ENCODE measurements at places on chromosomes 11 and 22.

DNA sequence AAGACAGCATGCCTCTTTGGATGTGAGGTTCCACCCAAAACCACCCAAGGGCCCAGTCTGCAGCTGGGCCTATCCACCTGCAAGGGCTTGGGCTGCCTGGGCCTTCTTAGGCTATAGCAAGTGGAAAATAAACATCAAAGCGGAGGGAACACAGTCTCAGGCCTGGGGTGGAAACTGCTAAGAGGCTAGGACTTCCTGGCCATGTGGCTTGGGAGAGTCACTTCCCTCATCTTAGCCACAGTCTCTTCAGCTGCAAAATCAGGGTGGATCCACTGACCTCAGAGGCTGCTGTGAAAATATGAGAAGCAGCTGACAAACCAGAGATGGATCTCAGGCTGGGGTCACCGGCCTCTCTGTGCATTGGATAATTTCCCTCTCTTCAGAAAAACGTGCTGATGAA is 30.6 kb upstream of the TFIP11 start:
- DNase-seq = no peak

GRCh38 chr22:46087816-46088277 is 62.5 kb upstream of the PPARA start:
- DNase-seq = no peak

- DNase-seq = no peak
Observed at GRCh38 chr11:86574493-86575207, 97.8 kb downstream of the ME3 start.

DNA sequence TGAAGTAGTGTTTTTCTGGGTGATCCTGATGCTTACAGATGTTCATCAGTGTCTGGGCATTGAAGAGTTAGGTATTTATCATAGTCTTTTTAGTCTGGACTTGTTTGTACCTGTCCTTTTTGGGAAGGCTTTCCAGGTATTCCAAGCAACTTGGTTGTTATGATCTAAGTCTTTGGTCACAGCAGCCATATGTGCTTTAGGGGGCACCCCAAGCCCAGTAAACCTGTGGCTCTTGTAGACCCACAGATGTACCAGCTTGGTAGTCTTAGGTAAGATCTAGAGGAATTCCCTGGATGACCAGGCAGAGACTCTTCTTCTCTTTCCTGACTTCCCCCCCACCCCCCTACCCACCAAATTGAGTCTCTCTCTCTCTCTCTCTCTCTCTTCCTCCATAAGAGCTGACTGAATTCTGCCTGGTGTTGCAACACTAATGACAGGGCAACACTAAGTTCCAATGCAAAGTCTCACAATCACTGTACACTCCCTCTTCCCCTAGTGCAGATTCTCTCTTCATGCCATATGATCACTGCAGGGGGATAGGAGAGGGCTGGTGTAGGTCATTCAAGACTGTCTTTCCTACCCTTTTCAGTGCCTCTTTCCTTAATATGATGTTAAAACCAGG is 24.5 kb upstream of the MMP8 start:
- DNase-seq = no peak

DNA sequence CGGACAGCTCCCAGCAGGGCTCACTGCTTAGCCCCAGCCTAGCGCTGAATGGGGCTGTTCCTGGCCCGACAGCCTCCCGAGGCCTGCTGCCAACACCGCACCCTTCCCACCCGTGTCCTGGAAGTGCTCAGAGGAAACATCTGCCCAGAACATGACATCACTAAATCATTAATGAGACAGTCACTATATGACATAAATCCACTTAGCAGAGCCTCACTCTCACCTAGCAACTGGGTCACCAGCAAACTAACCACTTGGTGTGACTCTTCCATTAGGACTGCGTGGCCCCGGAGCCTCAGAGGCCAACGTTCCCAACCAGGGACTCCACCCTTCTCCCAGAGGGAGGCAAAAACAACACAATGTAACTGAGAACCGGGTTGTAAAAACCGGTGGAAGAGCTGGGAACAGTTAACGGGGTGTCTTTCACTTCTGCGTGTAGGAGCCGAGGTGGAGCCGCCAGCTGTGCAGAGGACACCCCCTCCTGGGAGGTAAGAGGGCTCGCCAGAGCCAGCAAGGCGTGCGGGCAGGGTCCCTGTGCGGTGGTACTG is 21.4 kb upstream of the PACSIN2 start:
- DNase-seq = no peak

- DNase-seq = no peak
Observed at GRCh38 chr11:114705280-114706024, 27.1 kb downstream of the NXPE2 start.

- no peak for DNase-seq
Observed at GRCh38 chr11:80309301-80309700, 868.5 kb upstream of the TENM4 start.

DNA sequence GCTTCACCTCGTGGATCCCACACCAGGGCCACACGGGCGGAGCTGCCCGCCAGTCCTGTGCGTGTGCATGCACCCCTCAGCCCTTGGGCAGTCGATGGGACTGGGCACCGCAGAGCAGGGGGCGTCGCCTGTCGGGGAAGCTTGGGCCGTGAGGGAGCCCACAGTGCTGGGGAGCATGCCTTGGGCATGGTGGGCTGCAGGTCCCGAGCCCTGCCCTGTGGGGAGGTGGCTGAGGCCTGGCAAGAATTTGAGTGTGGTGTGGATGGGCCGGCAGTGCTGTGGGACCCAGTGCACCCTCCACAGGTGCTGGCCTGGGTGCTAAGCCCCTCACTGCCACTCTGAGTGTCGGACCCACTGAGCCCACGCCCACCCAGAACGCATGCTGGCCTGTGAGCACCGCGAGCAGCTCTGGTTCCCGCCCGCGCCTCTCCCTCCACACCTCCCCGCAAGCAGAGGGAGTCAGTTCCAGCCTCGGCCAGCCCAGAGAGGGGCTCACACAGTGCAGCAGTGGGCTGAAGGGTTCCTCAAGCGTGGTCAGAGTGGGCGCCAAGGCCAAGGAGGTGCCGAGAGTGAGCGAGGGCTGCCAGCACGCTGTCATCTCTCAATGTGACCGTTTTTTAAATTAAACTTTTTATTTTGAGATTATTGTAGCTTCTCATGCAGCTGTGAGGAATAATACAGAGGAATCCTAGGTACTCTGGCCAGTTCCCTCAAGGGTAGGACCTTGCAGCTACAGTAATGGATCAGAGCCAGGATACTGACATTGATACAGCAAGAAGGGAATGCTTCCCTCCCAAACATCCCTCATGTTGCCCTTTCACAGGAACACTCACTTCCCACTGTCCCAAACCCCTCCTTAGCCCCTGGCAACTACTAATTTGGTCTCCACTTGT is 127.7 kb downstream of the CRYBB2 start:
- no peak for DNase-seq

DNA sequence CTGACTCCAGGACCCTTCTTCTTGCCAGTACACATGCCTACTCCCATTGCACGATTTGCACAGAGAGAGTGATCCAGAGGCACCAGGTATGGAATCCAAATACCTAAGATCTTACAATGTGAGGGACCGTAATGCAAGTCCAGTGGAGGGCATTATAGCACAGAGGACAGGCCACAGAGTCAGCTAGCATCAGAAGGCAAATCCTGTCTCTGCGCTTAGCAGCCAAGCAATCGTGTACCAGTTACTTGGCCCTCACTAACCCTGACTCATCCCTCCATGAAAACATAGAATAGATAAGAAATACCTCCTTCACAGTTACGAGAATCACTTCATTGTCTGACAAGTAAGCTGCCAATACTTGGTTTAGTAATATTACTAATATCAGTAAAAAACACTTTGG is 69.7 kb upstream of the SLC6A5 start:
- no peak for DNase-seq

- DNase-seq = no peak
Observed at GRCh38 chr11:20080032-20080685, 80.1 kb downstream of the DBX1 start.

- DNase-seq = no peak
Observed at GRCh38 chr11:69462106-69462951, 19.1 kb upstream of the LINC01488 start.

- DNase-seq = no peak
Observed at GRCh38 chr11:19792510-19792909, 79.9 kb downstream of the NAV2 start.

DNA sequence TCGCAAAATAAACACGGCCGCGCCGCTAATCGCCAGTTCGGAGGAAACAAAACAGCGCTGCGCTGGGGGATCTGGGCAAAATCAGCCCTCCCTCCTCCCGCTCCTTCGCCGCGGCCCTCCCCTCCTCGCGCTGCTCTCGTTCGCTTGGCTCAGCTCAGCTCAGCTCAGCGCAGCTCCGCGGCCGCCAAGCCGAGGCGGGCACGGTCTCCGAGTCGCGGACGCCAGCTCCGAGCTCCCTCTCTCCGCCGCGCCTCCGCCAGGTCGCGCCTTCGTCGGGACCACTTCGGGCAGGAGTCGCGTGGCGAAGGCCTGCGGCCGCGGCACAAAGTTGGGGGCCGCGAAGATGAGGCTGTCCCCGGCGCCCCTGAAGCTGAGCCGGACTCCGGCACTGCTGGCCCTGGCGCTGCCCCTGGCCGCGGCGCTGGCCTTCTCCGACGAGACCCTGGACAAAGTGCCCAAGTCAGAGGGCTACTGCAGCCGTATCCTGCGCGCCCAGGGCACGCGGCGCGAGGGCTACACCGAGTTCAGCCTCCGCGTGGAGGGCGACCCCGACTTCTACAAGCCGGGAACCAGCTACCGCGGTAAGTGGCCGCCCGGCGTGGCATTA is at the start of gene SPON1:
Gene SPON1 (plus strand): TSS at position 162 of the 607 bp plus-strand sequence. CDS start 182 bp downstream, at position 344.
- peak; percentile 79 for DNase-seq

DNA sequence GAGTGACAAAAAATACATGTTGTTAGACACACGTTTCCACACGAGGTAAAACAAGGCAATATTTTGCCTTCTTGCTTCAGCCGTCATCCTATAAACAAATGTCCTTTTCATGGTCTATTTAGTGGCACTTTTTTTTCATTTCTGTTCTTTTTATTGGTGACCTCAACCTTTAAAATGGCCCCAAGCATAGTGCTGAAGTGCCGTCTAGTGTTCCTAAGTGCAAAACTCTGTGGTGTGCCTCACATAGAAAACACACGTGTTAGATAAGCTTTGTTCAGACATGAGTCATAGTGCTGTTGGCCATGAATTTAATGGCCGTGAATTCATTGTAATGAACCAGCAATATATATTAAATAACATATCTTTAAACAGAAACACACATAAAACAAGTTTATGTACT is 15.6 kb downstream of the OVCH2 start:
- DNase-seq = no peak

GRCh38 chr11:61087426-61088119 is 14.7 kb upstream of the CD5 start:
- DNase-seq = no peak

DNA sequence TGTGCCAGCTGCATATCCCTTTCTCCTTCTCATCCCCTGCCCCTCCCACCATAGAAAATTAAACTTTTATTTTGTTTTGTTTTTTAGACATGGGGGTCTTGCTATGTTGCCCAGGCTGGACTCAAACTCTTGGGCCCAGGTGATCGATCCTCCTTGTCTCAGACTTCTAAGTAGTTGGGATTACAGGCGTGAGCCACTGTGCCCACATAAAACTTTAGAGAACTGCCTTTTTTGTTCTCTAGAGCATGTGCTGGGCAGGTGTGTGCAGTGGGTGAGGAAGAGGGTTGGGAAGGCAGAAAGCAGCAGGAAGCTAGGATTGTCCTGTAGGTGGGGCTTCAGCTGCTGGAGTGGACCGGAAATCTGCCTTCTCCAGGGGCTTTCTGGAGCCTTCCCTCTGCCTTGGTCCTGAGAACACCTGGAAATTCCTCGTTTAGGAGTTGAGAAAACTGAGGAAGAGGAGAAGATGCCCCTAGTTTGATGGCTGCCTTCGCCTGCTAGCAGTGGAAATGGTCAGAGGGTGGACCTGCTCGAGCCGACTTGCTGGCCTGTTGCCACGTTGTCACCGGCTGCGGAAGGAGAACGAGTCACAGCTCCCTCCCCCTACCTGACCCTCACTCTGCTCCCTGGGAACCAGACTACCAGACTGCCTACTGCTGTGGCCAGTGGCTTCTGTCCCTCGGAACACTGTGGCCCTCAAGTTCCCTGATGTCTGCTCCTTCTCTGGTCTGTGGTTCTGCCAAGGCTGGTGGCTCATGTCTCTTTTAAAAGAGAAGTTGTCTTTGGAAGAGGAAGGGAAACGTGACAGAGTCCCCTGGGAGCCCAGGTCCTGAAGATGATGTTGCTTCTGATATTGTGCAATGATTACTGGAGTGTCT is 4.0 kb downstream of the ST14 start:
- DNase-seq = no peak

DNA sequence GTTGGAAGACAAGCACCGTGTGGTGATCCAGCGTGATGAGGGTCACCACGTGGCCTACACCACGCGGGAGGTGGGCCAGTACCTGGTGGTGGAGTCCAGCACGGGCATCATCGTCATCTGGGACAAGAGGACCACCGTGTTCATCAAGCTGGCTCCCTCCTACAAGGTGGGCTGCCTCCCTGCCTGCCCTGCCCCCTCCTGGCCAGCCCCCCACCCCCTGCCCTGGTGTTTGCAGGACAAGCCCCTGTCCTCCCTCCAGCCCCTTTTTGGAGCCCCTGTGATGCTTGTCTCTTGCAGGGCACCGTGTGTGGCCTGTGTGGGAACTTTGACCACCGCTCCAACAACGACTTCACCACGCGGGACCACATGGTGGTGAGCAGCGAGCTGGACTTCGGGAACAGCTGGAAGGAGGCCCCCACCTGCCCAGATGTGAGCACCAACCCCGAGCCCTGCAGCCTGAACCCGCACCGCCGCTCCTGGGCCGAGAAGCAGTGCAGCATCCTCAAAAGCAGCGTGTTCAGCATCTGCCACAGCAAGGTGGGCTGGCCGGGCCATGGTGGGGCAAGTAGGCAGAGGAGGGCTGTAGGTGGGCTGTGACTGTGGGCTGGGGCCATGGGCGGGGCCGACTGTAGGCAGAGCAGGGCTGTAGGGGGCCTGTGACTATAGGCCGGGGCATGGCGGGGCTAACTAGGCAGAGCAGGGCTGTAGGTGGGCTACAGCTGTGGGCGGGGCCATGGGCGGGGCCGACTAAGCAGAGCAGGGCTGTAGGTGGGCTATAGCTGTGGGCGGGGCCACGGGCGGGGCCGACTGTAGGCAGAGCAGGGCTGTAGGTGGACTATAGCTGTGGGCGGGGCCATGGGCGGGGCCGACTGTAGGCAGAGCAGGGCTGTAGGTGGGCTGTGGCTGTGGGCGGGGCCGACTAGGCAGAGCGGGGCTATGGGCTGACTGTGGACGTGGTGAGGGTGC is 13.6 kb downstream of the MUC2 start:
- no peak for DNase-seq

GRCh38 chr11:125293596-125293995 is 129.0 kb downstream of the PKNOX2 start:
- DNase-seq = no peak

DNA sequence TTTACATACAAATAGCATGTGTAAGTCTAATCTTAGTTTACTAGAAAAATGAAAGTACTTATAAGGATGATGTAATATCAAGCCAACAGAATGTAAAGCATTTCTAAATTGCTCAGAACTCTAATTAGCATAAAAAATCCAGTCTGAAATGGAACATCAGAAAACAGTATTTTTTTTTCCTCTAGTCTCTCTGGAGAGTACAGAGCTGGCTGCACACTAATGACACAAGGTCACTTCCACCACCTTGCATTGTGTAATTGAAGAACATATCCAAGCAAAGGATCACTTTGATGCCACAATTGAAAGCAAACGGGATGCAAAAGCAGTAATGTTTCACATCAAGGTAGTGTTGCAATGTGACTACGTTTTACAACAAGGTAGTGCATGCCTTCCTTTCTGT is 548.0 kb upstream of the LUZP2 start:
- DNase-seq = no peak

- no peak for DNase-seq
Observed at GRCh38 chr11:84552791-84553190, 1074.4 kb downstream of the DLG2 start.

- DNase-seq = no peak
Observed at GRCh38 chr11:2839395-2839943, 46.1 kb downstream of the CDKN1C start.

All from endothelial cell (in vitro differentiated cells).